Kidney epithelial cell (primary cell): ENCODE measurements at places on chromosomes 16 and 17.
A peak's percentile ranks its signal among the peaks of the same experiment; 100 is the strongest.

DNA sequence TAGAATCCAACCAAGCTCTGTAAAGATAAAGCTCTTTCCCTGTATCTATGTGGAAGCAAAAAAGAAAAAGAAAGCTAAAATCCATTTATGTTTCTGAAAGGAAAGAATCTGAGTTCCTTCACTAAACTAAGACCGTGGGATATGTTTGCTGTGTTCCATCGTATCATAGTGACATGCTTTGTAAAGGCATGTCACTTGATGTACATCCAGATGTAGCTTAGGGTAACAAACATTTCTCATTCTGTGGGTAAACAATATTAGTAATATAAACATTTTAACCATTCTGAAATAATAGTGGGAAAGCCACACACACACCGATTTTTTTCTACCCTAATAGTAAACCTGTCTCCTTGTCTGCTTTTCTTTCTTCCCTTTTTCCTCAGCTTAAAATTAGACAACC is 78.1 kb downstream of the TUBD1 start:
- DNase-seq = no peak

DNA sequence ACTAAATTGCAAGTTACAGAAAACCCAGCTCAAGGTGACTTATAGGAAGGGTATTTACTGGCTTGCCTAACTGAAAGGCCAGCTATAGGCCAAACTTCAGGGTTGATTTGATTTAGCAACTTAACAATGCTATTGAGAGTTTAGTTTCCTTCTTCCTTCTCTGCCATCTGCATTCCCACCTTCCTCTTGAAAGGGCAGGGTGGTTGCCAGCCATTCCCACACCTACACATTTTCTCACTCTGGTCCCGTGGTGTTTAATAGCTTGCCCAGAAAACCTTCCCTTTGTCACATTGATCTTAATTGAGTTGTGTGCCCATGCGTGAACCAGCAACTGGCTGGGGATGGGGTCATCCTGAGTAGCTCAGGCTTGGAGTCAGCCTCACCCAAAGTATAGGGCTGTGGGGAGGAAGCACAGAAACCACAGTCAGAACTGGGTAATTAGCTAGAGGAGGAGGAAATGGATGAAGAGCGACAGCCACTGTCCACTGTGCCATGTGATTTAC is 194.7 kb downstream of the SPECC1 start:
- DNase-seq = peak; percentile 75

- DNase-seq = no peak
Measured at GRCh38 chr16:69561901-69562300, 3.9 kb upstream of the NFAT5 start.

- no peak for DNase-seq
Measured at GRCh38 chr16:47888734-47889133, 267.1 kb downstream of the ABCC12 start.

DNA sequence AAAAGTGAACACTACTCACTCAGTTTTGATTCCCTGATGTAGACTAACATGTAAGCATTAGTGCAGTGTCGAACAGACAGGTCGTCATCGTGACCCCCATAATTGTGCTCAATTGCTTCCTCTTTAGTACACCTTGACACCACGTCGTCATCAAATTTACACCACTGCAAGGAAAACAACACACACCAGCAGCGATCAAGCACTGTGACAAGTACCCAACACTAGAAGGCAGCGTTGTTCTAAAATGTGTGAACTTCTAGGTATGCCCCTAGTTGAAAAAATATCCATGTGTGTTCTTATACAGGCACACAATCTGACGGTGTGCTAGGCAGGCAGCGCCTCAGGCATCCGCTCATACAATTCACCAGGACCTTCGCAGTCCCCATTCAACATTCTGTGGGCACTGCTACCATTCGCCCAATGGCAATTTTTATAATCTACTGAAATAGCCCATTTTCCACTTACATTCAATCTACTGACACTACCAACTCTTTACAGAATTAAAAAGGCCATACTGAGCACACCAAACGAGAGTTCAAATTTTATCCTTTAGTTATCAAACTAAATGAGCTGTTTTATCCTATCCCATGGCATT is 23.1 kb downstream of the LITAFD start:
- DNase-seq = peak; percentile 16

GRCh38 chr17:74805591-74805991 is 29.4 kb upstream of the NAT9 start:
- no peak for DNase-seq

DNA sequence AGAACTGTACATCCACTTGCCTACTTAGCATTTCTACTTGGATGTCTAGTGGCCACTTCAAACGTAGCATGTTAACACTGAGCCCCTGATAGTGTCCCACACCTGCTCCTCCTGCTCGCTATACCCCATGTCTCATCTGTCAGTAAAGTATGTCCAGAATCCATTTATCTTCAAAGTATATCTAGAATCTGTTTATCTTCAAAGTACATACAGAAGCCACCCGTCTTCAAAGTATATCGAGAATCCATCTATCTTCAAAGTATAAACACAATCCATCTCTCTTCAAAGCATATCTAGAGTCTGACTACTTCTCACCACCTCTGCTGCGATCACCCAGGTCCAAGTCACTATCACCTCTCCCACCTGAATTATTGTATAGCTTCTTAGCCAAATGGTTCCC is 43.8 kb downstream of the MYO1D start:
- no peak for DNase-seq
